ENCODE measurements at places on chromosomes 11 and 22.

GRCh38 chr11:119120639-119121007, 757 bp upstream of the HINFP start:
- no peak for DNase-seq

DNA sequence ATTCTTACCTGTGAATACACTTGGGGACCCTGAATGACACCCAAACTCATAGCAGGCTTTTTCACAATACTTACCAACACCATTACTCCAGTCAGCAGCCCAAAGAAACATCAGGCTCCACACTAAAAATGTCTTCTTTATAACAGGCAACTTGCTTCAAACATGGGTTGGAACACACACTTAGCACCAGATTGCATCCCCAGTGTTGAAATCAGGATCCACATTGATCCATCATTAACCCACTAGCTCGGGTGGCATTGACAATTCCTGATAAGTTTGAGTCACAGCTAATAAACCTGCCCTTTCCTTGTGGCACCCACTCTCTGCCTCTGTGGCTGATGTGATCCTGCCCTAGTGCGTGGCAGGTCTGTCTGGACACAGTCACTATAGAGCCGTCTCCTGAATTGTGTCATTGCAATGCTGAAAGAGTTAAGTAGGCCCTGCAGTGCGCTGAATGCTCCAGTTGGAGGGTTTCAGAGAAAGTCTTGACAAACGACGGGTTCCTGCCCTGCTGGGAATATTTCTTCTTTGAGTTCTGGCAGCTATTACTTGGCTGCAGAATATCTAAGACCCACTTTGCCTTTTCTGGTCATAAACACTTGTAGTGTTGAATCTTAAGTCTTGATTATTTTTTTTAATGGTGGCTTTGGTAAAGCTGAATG, 19.6 kb upstream of the C11orf96 start:
- no peak for DNase-seq

GRCh38 chr11:63244862-63245261, 1.5 kb upstream of the SLC22A25 start:
- no peak for DNase-seq

GRCh38 chr11:35007277-35007676, 90.9 kb downstream of the PDHX start:
- DNase-seq, result no peak

GRCh38 chr22:22442928-22443709, 65.4 kb downstream of the ZNF280B start:
- no peak for DNase-seq

DNA sequence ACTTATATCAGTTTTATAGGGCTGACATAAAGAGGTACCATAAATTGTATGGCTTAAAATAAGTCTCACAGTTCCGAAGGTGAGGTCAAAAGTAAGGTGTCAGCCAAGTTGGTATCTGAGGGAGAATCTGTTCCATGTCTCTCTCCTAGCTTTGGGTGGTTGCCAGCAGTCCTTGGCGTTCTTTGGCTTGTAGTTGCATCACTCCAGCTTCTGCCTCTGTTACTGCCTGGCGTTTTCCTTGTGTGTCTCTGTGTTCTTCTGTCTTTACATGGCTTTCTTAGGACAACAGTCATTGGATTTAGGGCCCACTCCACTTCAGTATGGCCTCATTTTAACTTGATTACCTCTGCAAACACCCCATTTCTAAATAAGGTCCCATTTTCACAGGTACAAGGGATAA, 16.7 kb downstream of the MMP7 start:
- no peak for DNase-seq

- no peak for DNase-seq
Measured at GRCh38 chr11:83392556-83392955, 106.4 kb upstream of the CCDC90B start.

- DNase-seq, result no peak
Measured at GRCh38 chr22:40397396-40397795, 27.0 kb downstream of the SGSM3 start.

DNA sequence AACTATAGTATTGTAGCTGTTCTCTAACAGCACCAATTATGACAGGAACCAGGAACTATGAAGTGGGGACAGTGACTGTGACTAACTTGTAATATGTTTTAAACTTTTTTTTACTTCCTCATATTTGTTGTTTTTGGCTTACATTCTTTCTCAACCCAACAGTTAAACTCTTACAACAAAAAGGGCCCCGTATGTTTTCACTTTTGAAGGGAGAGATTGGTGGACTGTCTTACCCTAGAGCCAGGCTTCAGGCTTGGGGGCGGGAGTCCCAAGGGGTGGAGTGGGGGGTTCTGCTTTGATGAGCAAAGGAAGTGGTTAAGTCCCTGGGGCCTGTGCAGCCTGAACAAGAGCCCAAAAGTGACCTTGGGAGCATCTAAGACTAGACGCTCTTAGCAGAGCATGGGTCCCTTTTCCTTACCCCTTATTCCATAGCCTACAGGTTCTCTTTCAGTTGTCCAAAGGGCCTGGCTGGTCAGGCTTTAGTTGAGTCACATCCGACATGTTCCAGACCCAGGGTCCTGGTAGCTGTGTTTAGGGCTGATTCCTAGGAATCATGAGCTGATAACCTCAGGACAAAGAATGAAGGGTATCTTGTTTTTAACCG, 38.8 kb downstream of the STIM1 start:
- DNase-seq, result no peak

- no peak for DNase-seq
Measured at GRCh38 chr11:96748639-96749370, 359.0 kb downstream of the JRKL start.

GRCh38 chr22:42684462-42685195, 35.4 kb upstream of the CYB5R3 start:
- DNase-seq, result no peak

GRCh38 chr11:120338107-120338933, 2.1 kb downstream of the ARHGEF12 start:
- no peak for DNase-seq

- DNase-seq, result no peak
Measured at GRCh38 chr11:111627591-111627990, 25.3 kb downstream of the SIK2 start.

DNA sequence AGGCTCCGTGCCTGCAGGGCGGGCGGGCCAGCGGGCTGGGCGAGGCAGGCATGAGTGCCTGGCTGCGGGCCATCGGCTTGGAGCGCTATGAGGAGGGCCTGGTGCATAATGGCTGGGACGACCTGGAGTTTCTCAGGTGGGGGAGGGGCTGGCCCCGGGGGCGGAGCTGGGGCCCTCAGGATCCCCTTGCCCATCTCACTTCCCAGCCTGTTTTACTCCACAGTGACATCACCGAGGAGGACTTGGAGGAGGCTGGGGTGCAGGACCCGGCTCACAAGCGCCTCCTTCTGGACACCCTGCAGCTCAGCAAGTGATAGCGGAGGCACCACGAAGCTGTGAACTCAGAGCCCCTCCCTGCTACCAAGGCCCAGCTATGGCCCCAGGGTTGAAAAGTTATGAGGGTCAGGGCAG, 5.9 kb downstream of the PHOX2A start:
- no peak for DNase-seq

DNA sequence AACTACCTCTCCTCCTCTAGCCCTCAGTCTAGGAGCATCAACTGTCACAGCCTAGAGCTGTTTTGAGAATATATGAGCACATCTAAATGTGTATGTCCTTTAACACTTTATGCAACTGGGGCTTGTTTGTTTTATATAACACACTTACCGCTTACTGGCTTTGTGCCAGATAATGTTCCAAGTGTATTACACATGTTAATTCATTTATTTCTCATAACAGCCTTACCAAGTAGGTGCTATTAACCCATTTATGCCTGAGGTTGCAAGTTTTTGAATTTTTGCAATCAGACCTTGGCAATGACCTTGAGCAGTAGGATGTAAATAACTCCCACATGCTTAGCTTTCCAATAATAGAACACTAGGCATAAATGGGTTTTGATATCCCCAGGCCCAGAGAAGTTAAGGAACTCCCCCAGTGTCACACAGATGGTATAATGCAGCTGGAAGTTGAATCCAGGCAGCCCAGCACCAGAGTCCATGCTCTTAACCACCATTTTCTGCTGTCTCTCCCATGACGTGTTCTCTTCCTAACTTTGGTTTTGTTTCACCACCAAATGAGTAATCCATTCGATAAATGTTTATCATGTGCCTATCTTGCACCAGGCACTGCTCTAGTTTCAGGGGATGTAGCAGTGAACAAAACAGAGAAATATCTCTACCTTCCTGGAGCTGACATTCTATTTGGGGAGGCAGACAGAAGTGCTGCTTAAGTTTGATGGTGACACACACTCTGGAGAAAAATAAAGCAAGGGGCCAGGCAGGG, 23.1 kb downstream of the PRDM11 start:
- no peak for DNase-seq

DNA sequence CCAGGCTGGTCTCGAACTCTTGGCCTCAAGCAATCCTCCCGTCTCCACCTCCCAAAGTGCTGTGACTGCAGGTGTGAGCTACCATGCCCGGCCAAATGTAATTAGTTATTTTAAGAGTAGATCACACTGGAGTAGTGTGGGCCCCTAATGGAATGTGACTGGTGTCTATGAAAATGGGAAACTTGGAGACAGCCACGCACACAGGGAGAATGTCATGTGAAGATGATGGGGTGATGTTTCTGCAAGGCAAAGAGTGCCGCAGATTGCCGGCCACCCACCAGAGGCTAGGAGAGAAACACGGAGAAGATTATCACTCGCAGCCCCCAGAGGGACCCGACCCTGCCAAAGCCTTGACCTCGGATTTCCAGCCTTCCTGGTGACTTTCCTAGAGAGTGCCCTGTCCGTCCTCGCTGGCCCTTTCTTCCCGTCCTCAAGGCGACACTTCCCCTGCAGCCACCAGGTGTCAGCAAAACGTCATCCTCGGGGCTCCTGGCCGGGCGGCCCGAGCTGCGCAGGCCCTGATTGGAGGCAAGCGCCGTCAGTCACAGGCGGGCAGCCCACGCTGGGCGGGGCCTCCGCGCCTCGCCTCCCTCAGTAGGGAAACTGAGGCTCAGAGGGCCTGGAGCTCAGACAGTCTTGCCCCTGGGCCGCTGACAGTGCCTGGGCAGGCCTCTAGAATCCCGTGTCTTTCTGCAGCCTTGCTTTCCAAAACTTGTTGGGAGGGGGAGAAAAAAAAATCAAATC, 16.3 kb downstream of the CRYBB2 start:
- DNase-seq, result no peak

DNA sequence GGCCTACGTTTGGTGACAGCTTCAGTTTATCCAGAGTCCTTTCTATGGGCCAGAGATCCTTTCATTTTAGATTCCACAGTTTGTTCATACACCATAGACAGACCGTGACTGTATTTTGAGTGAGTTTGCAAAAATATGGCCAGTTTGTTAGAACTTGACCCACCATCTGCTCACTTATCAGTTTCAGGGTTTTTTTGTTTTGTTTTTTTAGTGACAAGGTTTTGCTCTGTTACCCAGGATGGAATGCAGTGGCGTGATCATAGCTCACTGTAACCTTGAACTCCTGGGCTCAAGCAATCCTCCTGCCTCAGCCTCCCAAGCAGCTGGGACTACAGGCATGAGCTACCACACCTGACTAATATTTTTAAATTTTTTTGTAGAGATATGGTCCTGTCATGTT, 9.1 kb upstream of the CKAP5 start:
- DNase-seq, result no peak

DNA sequence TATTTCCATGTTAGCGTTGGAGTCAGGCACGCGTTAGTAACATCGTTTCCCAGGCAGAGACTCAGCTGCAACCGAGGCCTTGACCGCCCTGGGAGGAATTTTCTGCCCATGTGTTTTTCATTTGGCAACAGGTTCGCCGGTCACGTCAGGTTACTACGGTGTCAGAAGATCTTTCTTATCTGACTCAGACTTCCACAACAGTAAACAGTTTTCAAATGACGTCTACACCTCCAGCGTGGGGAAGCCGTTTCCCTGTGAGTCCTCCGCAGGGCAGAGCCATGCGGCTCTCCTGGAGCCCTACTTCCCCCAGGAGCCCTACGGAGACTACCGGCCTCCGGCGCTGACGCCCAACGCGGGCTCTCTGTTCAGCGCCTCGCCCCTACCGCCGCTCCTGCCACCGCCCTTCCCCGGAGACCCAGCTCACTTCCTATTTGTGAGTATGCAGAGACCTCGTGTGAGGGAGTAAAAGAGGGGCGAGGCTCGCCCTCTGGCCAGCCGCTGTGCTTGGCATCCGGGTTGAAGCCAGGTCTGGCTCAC, 14.3 kb upstream of the POU2AF3 start:
- DNase-seq, result no peak

- peak; percentile 19 for DNase-seq
Measured at GRCh38 chr11:7639643-7640025, 33.7 kb downstream of the CYB5R2 start.

DNA sequence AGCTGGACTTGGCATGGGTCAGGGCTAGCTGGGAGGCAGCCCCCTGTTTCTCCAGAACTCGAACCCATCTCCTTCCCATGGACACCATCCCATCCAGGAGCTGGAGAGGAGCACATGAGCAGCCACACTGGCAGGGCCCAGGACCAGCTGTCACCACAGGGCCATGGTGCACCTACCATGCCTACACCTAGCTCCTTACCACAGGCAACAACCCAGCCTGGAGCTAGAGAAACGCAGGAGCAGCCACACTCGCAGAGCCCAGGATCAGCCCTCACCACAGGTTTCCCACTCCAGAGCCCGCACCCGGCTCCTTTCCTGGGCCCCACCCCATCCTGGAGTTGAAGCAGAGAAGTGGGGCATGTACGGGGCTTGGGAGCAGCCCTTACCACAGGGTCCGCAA, 50.2 kb downstream of the GAB4 start:
- DNase-seq, result no peak

- no peak for DNase-seq
Measured at GRCh38 chr22:41772645-41773044, 27.8 kb upstream of the CCDC134 start.

DNA sequence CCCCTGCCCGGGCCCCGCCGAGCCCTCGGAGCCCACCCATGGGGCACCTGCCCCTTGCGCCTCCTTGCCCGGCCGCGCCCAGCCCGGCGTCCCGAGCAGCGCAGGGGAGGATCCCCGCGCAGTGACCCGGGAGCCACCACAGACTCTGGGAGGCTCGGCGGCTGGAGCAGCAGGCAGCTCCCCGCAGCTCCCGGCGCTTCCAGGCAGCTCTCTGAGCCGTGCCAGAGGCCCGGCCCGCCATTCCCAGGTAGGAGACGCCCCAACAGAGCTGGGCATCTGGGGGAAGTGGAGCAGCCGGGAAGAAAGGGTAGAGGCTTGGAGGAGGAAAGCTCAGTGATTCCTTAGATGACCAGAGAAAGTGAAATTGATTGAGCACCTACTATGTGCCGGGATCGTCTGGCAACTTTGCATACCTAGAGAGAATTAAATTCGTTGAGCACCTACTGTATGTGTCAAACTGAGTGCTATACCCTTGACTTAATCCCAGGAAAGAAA, 670 bp downstream of the RASD2 start:
- DNase-seq, result no peak

- no peak for DNase-seq
Measured at GRCh38 chr22:24231706-24232105, 13.2 kb downstream of the GGT5 start.

DNA sequence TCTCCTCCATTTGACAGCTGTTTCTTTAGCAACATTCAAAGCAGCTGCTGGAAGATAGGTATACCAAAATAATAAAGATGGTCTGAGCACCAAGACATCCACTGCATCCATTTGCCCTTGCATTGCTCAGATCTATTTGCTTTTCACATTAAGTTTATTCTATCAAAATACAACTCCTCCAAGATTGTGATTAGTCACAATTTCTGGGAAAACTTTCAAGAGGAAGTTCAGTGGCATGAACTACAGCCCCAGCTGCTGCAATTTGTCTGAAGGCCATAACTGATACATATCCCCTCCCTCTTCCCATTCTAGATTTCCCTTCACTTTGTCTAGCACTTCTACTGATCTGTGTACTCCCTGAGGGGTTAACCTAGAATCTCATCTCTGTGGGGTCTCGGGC, 117.5 kb upstream of the CEP126 start:
- no peak for DNase-seq

GRCh38 chr11:119496997-119497396, 74.0 kb upstream of the THY1 start:
- no peak for DNase-seq

GRCh38 chr22:19122752-19123492, 710 bp upstream of the DGCR2 start:
- DNase-seq, result no peak
